Peyer's patch (tissue), 4 donors: ENCODE measurements at places on chromosomes 6 and 20.

- no peak for DNase-seq
Observed at GRCh38 chr6:106064756-106065155, 21.4 kb upstream of the PRDM1 start.

DNA sequence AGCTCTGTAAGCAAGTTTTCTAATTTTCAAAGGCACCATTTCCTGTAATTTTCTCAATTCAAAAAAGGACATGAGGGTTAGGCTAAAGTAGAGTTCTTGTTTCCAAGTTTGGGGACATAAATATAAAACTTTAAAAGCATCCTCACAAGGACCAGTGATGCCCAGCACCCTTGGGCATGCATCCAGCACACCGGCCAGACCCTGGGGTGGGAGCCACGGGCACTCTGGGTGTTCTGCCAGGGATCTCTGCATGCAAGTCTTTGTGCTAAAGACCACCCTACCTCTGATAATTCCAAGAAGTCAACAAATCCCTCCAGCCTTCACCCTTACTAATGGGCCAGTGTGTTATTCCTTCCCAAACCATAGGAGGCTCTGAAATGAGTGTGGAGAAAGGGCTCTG, 46.5 kb downstream of the PLCG1 start:
- no peak for DNase-seq

GRCh38 chr6:66902457-66902856, 1195.4 kb upstream of the EYS start:
- no peak for DNase-seq

DNA sequence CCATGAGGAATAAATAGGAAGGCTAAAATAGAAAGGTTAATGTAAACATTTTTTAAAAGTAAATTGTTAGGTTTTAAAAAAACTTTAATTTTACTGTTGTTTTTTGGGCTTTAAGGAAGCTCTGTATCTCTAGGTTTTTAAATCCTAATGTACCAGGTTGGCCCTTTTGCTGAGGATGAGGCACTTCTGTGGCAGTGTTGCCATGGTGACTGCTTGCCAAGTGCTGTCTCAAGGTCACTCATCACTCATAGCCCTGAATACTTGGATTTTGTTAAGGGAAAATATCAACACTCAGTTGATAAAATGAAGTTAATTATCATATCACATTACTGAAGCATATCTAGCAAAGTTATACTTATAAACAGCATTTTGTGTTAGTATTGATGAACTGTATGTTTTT, 50.2 kb downstream of the NCOA3 start:
- no peak for DNase-seq

- DNase-seq = no peak
Observed at GRCh38 chr6:25387483-25387882, 108.3 kb downstream of the CARMIL1 start.

DNA sequence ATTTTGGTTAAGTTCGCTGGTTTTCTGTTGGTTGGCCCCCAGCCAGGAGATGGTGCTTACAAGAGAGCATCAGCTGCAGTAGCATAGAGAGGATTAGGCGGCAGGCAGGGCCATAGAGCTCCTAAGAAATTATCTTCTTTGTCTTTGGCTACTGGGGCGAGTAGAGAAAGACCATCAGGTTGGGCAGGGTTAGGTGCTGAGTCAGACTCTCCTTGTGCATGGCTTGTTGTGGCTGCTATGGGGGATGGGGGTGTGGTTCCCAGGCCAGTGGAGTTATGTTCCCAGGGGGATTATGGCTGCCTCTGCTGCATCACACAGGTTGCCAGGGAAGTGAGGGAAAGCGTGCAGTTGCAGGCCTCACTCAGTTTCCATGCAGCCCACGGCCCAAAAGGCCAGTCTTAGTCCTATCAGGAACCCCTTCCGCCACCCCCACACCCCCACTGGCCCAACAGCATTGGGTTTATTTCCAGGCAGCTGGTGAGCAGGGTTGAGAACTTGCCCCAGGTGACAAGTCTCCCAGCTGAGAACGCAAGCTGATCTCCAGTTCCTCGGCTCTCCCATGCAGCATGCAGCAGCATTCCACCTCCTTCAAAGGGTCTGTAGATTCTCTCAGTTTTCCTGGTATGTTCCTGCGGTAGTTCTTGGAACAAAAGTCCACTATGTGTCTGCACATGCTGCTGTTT, 243.7 kb downstream of the UTRN start:
- DNase-seq = no peak

DNA sequence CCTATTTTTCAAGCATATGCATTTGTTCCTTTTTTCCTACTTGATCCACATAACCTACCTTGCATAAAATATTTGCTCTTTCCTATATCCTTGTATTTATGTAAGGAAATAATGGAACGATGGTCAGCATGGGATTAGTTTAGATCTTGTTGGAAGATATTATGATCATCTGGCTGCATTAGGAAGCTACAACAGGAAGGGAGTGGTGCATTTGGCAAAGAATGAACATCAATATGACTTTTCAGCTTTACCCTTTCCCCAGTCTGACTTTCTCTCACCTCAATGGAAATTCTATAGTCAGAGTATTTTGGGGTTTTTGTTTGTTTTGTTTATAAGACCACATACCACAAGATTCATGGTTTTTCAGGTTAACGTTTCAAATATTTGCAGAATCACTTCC, 66.0 kb downstream of the HS3ST5 start:
- DNase-seq = no peak

DNA sequence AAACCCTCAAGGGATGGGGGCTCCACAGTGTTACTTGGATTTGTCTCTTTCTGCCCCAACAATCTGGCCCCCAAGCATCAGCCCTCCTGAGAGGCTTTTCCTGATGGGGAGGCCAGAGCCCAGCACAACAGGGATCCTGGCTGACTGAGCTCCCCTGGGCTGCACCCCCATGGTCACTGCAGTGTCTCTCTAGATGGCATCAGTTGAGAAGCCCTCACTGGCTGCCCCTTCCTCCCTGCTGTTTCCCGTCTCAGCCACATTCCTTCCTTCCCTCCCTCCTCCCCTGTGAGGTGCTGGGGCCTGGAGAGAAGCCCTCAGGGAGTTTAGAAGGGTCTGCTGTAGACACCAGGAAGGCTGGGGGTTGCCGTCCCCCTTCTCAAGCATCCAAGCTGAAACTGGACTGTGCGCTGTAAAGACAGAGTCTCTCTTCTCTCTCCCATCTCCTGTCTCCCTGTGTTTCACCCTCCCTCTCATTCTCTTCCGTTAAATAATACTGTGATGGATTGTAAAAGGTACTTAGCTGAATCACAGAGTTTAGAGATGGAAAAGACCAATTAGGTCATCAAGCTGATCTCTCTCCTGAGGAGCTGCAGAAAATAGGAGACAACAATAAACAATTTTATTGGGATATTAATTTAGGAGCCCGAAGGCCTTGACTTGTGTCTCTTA, 29.7 kb downstream of the SAYSD1 start:
- DNase-seq = no peak

DNA sequence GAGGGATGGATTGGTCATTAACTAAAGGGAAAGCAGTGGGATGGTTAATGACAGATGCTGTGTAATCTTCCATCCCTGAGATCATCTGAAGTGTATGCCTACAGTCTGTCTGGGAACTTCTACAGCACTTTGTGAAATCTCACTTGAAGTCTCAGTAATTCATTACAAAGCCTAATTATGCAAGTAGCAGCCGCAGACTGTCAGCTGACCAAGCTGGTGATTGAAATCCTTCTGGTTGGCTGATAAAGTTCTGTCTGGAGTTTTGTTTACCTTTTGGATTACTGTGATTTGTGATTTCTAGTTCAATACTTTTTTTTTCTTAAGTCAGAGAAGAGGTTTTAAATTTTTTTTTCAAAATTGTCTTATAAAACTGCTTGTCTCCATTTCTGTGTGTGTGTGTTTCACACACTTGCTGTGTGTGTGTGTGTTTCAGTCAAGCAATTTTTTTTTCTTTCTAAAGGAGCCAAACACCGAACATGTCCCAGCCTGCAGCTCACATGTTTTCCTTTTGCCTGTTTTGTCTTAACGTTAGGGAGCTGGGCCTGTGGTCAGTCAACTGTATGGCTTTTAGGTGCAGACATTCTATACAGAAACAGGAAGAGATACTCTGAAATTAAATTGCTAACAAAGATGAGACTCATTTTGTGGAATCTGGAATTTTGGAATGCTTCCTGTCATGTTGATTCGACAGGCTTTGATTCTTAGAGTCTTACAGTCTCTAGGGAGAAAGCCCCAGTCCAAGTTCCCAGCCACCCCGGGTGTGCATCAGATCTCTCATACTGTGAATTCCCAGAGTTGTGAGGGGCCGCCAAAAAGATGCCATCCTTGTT, 28.5 kb upstream of the ADGRF4 start:
- DNase-seq = no peak

GRCh38 chr20:58701431-58702160, 9.0 kb downstream of the NPEPL1 start:
- no peak for DNase-seq

- DNase-seq = no peak
Observed at GRCh38 chr20:385448-385847, 4.9 kb downstream of the TRIB3 start.

GRCh38 chr20:39504710-39505094, 542.6 kb downstream of the DHX35 start:
- DNase-seq = no peak
